ENCODE measurements at places on chromosomes 13 and 19. TPM values are rescaled to one million over a fixed set of nuclear protein-coding genes. Genes with fewer than 3 reads are reported as not detected.

- no peak overlapping the region for H3K27ac ChIP-seq
- H3K4me3 ChIP-seq: no peak overlapping the region
- peaks cover 41% of the 10 kb centered on the region for H3K36me3 ChIP-seq
- H3K27me3 ChIP-seq: no peaks in the 10 kb centered on the region
Measured at GRCh38 chr19:47155148-47155547, 24.5 kb downstream of the SAE1 start.

DNA sequence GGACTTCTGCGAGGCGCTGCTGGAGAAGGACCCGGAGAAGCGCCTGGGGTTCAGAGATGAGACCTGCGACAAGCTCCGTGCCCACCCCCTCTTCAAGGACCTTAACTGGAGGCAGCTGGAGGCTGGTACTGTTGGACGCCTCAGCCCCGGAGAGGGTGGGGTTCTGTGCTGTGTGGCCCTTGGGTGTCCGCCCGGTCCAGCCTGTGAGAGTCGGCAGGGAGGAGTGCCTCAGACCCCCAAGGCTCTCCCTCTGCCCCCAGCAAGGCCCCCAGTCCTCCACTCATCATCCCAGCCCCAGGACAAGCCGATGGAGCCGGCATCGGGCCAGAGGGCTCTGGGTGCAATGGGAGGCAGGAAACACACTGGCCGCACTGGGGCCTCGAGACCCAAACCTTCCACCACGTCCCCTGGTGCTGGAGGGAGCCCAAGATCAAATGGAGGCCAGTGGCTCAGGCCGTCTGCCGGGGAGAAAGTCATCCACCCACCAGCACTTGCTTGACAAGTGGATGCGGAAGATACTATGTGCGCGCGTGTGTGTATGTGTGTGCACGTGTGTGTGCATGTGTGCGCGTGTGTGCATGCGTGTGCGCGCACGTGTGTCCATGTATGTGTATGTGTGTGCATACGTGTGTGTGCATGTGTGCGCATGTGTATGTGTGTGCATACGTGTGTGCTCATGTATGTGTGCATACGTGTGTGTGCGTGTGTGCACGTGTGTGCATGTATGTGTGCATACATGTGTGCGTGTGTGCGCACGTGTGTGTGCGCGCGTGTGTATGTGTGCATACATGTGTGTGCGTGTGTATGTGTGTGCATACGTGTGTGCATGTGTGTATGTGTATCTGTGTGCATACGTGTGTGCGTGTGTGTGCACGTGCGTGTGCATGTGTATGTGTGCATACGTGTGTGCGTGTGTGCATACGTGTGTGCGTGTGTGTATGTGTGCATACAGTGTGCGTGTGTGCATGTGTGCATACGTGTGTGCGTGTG lies 25.8 kb upstream of the TMEM255B start:
- H3K36me3 ChIP-seq: no peaks in the 10 kb centered on the region
- DNase-seq: no peak
- H3K4me1 ChIP-seq: no peaks in the 10 kb centered on the region
- H3K4me3 ChIP-seq: no peak overlapping the region
- no peak overlapping the region for H3K27ac ChIP-seq
- H3K27me3 ChIP-seq: no peaks in the 10 kb centered on the region

GRCh38 chr19:3194106-3195087 lies 8.7 kb downstream of the NCLN start:
- H3K4me3 ChIP-seq: no peak overlapping the region
- H3K36me3 ChIP-seq: peaks cover 45% of the 10 kb centered on the region
- DNase-seq: no peak
- no peaks in the 10 kb centered on the region for H3K4me1 ChIP-seq
- H3K27ac ChIP-seq: no peak overlapping the region

GRCh38 chr13:46359714-46360113 lies 27.3 kb downstream of the RUBCNL start:
- H3K27me3 ChIP-seq: no peaks in the 10 kb centered on the region
- no peaks in the 10 kb centered on the region for H3K4me1 ChIP-seq
- peak overlapping the region; percentile 26 for H3K27ac ChIP-seq
- peaks cover 23% of the 10 kb centered on the region for H3K36me3 ChIP-seq

DNA sequence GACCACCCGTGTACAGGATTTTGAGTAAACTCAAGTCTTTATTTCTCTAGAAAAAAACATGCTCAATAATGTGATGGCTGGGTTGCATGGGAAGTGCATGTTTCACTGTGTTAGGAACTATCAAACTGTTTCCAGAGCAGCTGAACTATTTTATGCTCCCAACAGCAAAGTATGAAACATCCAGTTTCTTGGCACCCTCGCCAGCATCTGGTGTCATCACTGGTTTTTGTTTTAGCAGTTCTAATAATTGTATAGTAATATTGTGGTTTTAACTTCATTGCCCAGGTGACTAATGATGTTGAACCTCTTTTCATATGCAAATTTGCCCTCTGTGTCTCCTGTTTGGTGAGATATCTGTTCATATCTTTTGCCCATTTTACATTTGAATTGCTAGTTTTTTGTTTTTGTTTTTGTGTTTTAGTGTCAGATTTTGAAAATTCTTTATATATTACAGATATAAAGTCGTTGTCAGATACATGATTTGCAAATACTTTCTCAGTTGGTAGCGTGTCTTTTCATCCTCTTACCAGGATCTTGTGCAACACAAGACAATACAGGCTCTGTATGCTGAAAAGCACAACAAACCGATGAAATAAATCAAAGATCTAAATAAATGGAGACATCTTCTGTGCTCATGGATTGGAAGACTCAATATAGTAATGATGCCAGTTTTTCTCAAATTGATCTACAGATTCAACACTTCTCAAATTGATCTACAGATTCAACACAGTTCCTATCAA lies 87.8 kb downstream of the IPO5 start:
- no peak overlapping the region for H3K27ac ChIP-seq
- H3K27me3 ChIP-seq: no peaks in the 10 kb centered on the region
- no peaks in the 10 kb centered on the region for H3K36me3 ChIP-seq

- no peak overlapping the region for H3K27ac ChIP-seq
- H3K36me3 ChIP-seq: peaks cover 66% of the 10 kb centered on the region
- H3K27me3 ChIP-seq: no peaks in the 10 kb centered on the region
- no peak for DNase-seq
Measured at GRCh38 chr19:1647501-1648458, 4.6 kb downstream of the TCF3 start.

Gene PGLYRP1
- total RNA-seq: not detected

Gene C1QTNF9B
- total RNA-seq: 1.3 TPM

- H3K36me3 ChIP-seq: no peaks in the 10 kb centered on the region
- DNase-seq: peak; percentile 10
- no peak overlapping the region for H3K4me3 ChIP-seq
- no peaks in the 10 kb centered on the region for H3K27me3 ChIP-seq
Measured at GRCh38 chr13:34153428-34154180, 335.7 kb downstream of the RFC3 start.

Gene CYP2A7
- not detected for total RNA-seq

Gene ZSCAN18
- total RNA-seq: 101 TPM

Gene PLA2G4C
- total RNA-seq: 38.7 TPM

Gene LILRB2
- 3.1 TPM for total RNA-seq

Gene ZNF571
- total RNA-seq: 2.6 TPM

Gene IZUMO2
- not detected for total RNA-seq

DNA sequence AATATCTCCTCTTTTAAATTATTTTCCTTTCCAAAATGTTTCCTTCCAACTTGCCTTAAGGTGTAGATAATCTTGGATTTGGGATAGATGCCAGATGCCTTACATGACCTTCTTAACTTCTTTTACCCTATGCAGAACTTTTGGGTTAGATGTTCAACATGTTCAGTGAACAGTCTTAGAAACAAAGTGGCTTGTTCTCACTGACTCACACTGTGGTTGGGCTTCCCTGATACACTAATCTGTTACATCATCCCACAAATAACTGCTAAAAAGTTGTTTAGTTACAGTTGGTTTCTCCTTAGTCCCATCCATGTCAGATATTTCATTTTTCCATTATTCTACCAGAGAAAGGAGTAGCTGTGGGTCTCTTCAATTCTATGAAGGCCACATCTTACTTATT lies 2638.2 kb downstream of the PCDH9 start:
- H3K27me3 ChIP-seq: no peaks in the 10 kb centered on the region
- H3K27ac ChIP-seq: no peak overlapping the region
- no peaks in the 10 kb centered on the region for H3K36me3 ChIP-seq
- DNase-seq: no peak
- no peak overlapping the region for H3K4me3 ChIP-seq

Data from heart right ventricle (tissue), 16 donors.